ENCODE measurements at places on chromosomes 6 and 20.

DNA sequence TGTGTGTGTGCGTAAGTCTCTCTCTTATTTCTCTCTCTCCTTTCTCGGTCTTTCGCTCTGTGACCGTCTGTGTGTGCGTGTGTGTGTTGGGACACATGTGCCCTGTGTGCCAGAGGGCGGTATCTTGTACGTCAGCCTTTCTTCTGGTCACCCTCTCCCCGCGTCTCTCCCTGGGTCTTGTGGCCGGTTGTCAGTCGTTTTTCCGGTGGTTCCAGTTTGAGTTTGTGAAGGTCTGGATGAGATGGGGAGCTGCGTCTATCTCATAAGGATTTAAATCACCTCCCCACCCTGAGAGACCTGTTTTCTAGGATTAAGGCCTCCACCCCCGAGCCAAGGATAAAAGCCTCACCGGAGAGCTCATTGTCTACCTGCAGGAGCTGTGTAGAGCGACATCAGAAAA lies 295.5 kb upstream of the ZNF337 start:
- DNase-seq = no peak
- no peaks in the 10 kb centered on the region for H3K36me3 ChIP-seq
- peaks cover 6% of the 10 kb centered on the region for H3K27me3 ChIP-seq
- peaks cover 4% of the 10 kb centered on the region for H3K4me1 ChIP-seq
- H3K4me3 ChIP-seq = no peak overlapping the region

DNA sequence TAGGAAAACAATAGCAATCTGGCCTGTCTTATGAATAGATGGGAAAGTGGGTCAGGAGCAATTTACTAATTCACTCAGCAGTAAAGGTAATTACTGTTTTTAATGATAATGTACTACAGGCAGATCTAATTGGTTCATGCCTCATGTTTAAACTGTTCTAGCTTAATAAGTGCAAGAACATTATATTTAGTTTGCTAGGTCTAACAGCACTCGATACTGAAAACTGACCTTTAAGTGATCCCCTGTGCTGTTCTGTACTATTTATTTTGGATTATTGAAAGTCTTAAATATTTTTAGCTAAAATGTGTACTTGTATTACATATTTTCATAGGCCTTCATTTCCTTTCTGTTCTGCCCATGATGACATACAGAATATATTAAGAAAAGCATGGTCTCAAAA lies 998.0 kb upstream of the GJE1 start:
- H3K27me3 ChIP-seq = no peaks in the 10 kb centered on the region
- H3K4me3 ChIP-seq = no peak overlapping the region
- no peaks in the 10 kb centered on the region for H3K36me3 ChIP-seq
- no peak for DNase-seq
- no peaks in the 10 kb centered on the region for H3K4me1 ChIP-seq
- H3K27ac ChIP-seq = no peak overlapping the region

GRCh38 chr6:45076217-45076930 lies 251.8 kb upstream of the RUNX2 start:
- peaks cover 20% of the 10 kb centered on the region for H3K36me3 ChIP-seq
- H3K4me1 ChIP-seq = peaks cover 31% of the 10 kb centered on the region
- no peaks in the 10 kb centered on the region for H3K27me3 ChIP-seq
- H3K27ac ChIP-seq = no peak overlapping the region
- DNase-seq = no peak

- H3K4me1 ChIP-seq = no peaks in the 10 kb centered on the region
- H3K27ac ChIP-seq = no peak overlapping the region
- H3K4me3 ChIP-seq = no peak overlapping the region
- no peaks in the 10 kb centered on the region for H3K27me3 ChIP-seq
- H3K36me3 ChIP-seq = no peaks in the 10 kb centered on the region
Measured at GRCh38 chr6:3527651-3527977, 70.8 kb upstream of the SLC22A23 start.

DNA sequence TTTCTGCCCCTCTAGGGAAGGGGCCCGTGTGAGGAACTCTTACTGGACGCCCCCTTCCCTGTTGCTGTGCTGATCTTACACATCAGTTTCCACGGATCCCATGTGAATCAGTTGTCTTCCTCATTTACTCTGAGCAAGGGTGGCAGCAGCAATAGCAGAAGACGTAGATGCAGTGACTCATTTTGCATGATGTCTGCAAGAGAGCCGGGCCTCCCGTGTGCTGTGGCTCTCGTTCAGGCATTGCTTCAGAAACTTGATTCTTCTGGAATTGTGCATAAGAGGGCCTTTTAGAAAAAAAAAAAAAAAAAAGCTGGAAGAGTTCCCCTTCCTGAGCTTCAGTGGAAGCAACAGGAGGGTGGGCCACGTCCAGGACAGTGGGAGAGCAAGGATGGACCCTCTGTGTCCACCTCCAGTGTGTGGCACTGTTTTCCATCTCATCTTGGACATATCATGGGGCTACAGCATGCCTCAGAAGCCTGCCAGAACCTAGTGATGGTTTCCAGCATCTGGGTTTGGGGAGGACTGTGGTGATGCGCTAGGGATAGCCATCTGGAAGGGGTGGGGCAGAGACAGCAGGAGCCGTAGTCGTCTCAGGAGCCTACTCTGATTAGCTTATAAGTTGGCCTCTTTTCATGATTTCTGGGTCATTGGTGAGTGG lies 62.1 kb downstream of the FOXO3 start:
- H3K36me3 ChIP-seq = no peaks in the 10 kb centered on the region
- DNase-seq = no peak
- H3K27me3 ChIP-seq = no peaks in the 10 kb centered on the region
- H3K27ac ChIP-seq = no peak overlapping the region

- peaks cover 9% of the 10 kb centered on the region for H3K4me1 ChIP-seq
- H3K4me3 ChIP-seq = no peak overlapping the region
- no peak for DNase-seq
- no peaks in the 10 kb centered on the region for H3K27me3 ChIP-seq
- no peaks in the 10 kb centered on the region for H3K36me3 ChIP-seq
- no peak overlapping the region for H3K27ac ChIP-seq
Measured at GRCh38 chr20:4076033-4076432, 60.7 kb upstream of the RNF24 start.

DNA sequence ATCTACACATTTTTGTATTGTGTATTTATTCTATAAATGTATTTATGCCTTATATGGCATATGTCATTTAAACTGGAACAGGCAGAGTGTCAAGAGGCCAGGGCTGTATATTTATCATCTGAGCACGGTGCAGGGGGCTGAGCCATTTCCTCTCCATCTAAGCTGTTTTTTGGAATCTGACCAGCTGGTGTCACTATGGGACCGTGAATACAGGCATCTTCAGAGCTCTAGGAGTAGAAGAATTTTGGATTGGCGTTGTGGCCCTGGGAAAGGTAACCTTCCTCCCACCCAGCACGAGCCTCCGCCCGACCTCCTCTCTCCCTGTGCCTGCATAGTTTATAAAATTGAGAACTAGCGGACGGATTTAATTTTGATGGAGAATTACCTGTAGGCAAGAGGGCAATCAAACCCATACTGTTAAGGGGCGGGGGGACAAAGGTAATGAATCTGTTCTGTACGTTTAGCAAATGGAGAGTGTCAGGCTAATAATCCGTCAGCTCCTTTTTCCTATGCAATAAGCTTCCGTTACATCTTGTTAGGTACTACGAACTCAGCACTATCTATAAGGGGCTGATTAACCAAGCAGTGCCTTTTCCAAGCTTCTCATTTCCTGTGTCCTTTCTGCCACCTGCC lies 29.0 kb upstream of the EEF1E1 start:
- no peaks in the 10 kb centered on the region for H3K36me3 ChIP-seq
- no peak overlapping the region for H3K27ac ChIP-seq
- H3K4me3 ChIP-seq = no peak overlapping the region
- peaks cover 2% of the 10 kb centered on the region for H3K4me1 ChIP-seq
- DNase-seq = peak; percentile 64
- H3K27me3 ChIP-seq = peaks cover 13% of the 10 kb centered on the region

DNA sequence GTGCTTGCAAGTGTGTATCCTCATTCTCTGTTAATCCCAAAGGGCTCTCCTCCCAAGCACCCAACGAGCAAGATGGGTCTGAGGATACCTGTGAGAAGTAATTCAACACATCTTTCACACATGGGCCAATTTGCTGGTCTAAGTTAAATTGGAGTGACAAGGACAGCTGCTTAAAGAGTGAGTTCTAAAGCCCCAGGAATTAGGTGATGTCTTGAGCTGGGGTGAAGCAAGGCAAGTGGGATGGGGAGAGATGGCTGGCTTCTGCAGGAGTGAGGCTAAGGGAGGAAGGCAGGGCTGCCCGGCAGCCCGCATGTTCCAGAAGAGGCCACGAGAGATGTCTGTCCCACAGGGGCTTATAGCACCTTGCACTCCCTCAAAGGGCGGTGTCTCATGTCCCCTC lies 288.5 kb downstream of the CDH26 start:
- no peak overlapping the region for H3K27ac ChIP-seq
- H3K27me3 ChIP-seq = no peaks in the 10 kb centered on the region
- DNase-seq = no peak
- H3K36me3 ChIP-seq = no peaks in the 10 kb centered on the region

GRCh38 chr6:90890683-90891330 lies 303.9 kb upstream of the MAP3K7 start:
- no peaks in the 10 kb centered on the region for H3K4me1 ChIP-seq
- DNase-seq = no peak
- H3K27ac ChIP-seq = no peak overlapping the region
- no peak overlapping the region for H3K4me3 ChIP-seq

- no peaks in the 10 kb centered on the region for H3K4me1 ChIP-seq
- peaks cover 8% of the 10 kb centered on the region for H3K27me3 ChIP-seq
- H3K4me3 ChIP-seq = no peak overlapping the region
- DNase-seq = no peak
Measured at GRCh38 chr20:38192323-38192885, 27.3 kb upstream of the TGM2 start.

GRCh38 chr20:34240693-34241615 lies at the start of gene ASIP:
ASIP (plus strand) TSS chr20:34241423; CDS start chr20:34260375, 18,952 bp downstream.
- H3K36me3 ChIP-seq = no peaks in the 10 kb centered on the region
- no peaks in the 10 kb centered on the region for H3K27me3 ChIP-seq

GRCh38 chr6:17591287-17591686 lies 8.8 kb upstream of the FAM8A1 start:
- DNase-seq = no peak
- no peaks in the 10 kb centered on the region for H3K36me3 ChIP-seq
- no peak overlapping the region for H3K4me3 ChIP-seq
- no peak overlapping the region for H3K27ac ChIP-seq

GRCh38 chr6:129683601-129684322 lies 26.2 kb downstream of the ARHGAP18 start:
- H3K36me3 ChIP-seq = no peaks in the 10 kb centered on the region
- H3K27ac ChIP-seq = peak overlapping the region; percentile 91
- peak; percentile 80 for DNase-seq

GRCh38 chr6:2799936-2800527 lies 34.8 kb downstream of the WRNIP1 start:
- no peak overlapping the region for H3K4me3 ChIP-seq
- H3K36me3 ChIP-seq = no peaks in the 10 kb centered on the region
- H3K27me3 ChIP-seq = no peaks in the 10 kb centered on the region
- peak overlapping the region; percentile 43 for H3K27ac ChIP-seq
- peaks cover 31% of the 10 kb centered on the region for H3K4me1 ChIP-seq

Measured in activated CD8-positive, alpha-beta T cell treated with anti-CD3 and anti-CD28 coated beads for 36 hours (primary cell).